Activated T-helper 1 cell treated with anti-CD3 and anti-CD28 coated beads, Interleukin-12 subunit alpha, Interleukin-12 subunit beta, Interleukin-2, Interleukin-4 antibody, amounts not matched to agents 30 ng/mL and 10 ng/mL and 1 ng/mL, durations not matched to agents 14 hours and 24 hours and 36 hours (primary cell): ENCODE measurements at places on chromosomes 4 and X. TPM values are rescaled to one million over a fixed set of nuclear protein-coding genes. Genes with fewer than 3 reads are reported as not detected.

PSAPL1 gene
- not detected in 2 replicates for total RNA-seq

SHISA3 gene
- total RNA-seq, result not detected in 2 replicates

MYOZ2 gene
- total RNA-seq, result not detected in 2 replicates

MAOA gene
- total RNA-seq, result 0.54 and 0.57 TPM in 2 replicates

SERPINA7 gene
- total RNA-seq, result not detected in 2 replicates

UGT2B15 gene
- total RNA-seq, result not detected in 2 replicates

CRMP1 gene
- total RNA-seq, result not detected in 2 replicates

MXD4 gene
- 7.9 and 10.1 TPM in 2 replicates for total RNA-seq

GRK4 gene
- 4.4 and 4.5 TPM in 2 replicates for total RNA-seq

REPS2 gene
- total RNA-seq, result not detected in 2 replicates

GRCh38 chrX:13076176-13076961, 31.9 kb upstream of the FAM9C start:
- DNase-seq, result no peak

GRCh38 chrX:30973784-30974427, 84.9 kb upstream of the TAB3 start:
- DNase-seq, result no peak

GRCh38 chr4:24104158-24104565, 214.3 kb upstream of the PPARGC1A start:
- no peak for DNase-seq

DNA sequence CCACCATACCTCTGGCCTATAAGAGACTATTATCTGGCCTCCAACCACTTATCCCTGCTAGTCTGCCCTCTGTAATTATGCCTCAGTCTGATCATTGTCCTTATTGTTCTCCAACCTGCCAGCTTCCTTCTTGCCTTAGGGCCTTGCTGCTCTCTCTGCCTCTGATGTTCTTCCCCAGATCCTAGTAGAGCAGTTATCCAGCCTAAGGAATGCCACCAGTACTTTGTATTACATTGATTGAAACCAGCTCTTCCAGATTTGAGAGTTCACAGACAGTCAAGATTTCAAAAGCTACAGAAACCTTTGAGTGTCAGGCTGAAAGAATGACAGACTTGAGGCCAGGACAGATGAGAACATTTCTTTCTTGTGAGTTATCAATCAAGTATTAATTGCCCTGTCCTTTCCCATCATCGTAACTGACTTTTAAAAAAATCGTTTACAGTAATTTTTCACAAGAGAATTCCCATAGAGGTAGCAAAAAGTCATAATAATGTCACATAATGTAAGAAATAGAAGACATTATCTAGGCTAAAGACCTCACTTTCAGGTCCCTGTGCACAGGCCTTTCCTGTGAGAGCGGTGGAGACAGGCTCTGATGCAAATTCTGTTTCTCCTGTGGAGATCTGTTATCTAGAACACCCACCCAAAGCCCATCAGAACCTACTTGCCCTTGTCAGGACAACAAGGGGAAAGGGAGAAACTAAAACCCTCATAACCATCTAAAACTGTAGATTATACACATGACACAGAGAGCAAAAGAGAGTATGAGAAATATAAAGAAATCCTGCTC, 64.1 kb upstream of the GUCY1A1 start:
- DNase-seq, result no peak

- DNase-seq, result no peak
Observed at GRCh38 chr4:26867914-26868684, 7.5 kb downstream of the STIM2 start.

DNA sequence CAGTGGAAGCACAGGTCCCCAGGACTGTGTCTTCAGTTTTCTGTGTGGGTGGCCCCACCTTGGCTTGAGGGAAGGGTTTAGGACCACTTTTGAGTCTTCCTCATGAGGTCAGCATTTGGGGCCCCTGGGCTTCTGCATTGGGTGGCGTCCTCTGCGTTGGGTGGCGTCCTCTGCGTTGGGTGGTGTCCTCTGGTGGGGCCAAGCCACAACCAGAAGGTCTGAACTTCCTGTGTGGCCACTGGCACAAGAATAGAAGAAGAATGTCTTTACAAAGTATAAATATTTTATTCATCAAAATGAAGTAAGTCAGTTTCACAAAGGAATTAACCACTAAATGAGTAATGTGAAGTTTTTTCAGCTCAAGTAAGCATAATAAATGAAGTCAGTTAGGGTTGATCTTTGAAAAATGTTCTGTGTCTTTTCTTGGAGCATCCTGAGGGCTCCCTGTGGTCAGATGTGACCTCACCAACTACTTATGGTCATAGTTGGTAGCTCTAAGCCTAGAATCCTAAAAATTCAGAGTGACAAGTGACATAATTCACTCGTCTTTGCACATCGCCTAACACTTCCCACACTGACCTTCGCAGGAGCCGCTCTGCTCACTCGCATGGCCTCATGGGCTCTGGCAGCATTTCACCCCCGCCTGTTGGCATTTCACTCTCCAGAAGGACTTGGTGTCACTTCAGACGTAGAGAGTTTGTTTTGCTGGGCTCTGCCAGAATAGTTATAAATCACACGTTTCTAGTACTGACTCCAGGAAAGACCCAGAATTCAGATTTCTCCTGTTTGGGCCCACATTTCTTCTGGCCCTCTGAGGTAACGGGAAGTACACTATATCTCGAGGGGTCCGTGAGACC, 39.0 kb upstream of the HGFAC start:
- no peak for DNase-seq

DNA sequence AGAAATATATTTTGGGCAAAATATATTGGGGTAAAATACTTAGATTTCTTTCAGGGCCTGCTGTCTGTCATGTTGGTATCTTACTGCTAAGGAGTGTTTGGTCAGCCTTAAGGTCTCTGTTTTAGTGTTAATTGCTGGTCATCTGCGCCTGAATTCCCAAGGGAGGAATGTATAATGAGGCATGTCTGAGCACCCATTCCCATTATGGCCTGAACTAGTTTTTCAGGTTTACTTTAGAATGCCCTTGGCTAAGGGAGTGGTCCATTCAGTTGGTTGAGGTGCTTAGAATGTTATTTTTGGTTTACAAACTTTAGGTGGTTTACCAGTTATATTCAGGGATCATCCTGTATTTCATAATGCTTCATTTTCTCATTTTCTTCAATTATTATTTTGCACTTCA, 125.9 kb downstream of the CFAP299 start:
- no peak for DNase-seq

DNA sequence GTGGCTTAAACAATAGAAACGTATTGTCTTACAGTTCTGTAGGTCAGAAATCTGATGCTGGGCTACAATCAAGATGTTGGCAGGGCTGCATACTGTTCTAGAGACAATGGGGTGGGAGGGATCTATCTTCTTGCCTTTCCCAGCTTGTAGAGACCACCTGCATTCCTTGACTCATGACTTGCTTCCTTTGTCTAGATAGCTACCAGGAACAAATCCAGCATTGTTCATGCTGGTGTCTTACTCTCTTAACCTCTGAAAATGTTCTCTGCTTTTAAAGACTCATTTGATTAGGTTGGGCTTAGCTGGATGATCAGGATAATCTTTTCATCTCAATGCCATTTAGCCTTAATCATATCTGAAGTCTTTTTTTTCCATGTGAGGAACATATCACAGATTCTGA, 169.0 kb downstream of the ZNF330 start:
- no peak for DNase-seq

- DNase-seq, result no peak
Observed at GRCh38 chrX:41481264-41482109, 34.3 kb downstream of the NYX start.

GRCh38 chr4:85489273-85489981, 14.5 kb downstream of the ARHGAP24 start:
- DNase-seq, result no peak

GRCh38 chr4:109077505-109077904, 225.0 kb downstream of the COL25A1 start:
- no peak for DNase-seq

DNA sequence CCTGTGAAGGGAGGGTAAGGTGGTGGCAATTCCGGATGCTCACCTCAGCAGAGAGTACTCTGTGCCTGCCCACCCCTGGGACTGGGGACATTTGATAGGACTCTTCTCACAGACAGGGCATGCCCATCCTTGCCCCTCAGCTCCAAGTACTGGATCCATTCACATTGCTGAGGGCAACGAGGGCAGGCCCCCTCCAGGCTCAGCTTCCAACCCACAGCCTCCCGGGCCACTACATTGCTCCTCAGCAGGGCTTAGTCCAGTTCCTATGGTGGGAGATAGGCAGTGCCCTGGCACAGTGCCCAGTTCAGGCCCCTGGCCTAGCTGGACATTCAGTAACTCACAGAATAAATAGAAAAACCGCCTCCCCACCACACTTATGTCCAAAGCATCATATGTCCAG, 15.1 kb upstream of the VSIG4 start:
- DNase-seq, result no peak

DNA sequence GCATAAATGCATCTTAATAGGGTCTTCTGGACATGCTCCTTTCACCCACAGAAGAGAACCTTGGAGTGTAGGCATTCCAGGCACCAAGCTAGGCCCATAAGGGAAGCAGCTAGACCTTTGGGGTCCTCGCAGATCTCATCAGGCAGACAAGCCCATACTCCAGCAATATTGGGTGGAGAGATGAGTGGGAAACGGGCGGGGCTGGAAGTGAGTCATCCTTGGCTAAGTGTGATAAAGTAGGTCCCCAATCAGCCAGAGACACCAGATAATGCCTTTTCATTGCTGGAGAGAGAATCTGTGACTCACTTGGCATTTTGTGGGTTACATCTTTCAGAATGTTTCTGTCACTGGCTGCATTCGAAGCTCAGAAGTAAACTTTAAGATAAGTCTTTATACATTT, 133.3 kb upstream of the MBNL3 start:
- peak; percentile 1 for DNase-seq

DNA sequence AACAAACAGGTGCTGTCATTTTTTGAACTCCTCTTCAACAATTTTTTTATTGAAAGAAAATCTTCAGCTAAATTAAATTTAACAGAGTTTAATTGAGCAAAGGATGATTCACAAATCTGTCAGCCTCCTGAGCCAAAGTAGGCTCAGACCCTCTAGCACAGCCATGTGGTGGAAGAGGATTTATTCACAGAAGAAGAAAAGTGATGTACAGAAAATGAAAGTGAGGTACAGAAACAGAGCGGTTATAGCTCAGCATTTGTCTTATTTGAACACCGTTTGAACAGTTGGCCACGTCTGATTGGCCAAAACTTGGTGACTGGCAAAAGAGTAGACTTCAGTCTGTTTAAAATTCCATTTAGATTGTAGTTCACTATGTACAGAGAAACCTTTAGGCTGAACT, 217.3 kb downstream of the SPANXN1 start:
- no peak for DNase-seq

- DNase-seq, result no peak
Observed at GRCh38 chr4:147777456-147778091, 45.7 kb downstream of the ARHGAP10 start.

DNA sequence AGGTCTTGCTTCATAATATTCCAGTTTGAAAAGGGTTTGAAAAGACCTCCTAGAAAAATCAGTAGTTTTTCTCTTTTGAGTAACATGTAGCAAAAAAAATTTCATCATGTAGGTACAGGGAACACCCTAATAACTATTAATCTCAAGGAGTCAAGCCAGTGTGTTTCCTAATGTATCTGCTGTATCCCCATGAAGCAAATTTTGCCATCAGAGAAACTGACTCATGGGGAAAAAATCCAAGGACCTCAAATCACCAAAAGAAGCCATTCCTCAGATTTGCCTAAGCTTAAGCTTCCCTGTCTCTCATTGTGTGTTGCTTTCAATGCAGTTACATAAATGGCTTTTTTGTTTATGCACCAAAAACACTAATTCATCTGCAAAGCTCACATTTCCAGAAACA, 29.7 kb downstream of the F9 start:
- no peak for DNase-seq

- DNase-seq, result no peak
Observed at GRCh38 chr4:74297539-74297938, 10.7 kb upstream of the EPGN start.

- DNase-seq, result peak; percentile 84
Observed at GRCh38 chrX:72238721-72239475, at the start of gene ERCC6L. TSS of gene ERCC6L (minus strand) at chrX:72239027. CDS start at chrX:72238911, 116 bp downstream.

GRCh38 chr4:8343262-8343966, 73.9 kb downstream of the HTRA3 start:
- DNase-seq, result no peak

- no peak for DNase-seq
Observed at GRCh38 chrX:12080265-12080664, 58.0 kb upstream of the FRMPD4 start.

DNA sequence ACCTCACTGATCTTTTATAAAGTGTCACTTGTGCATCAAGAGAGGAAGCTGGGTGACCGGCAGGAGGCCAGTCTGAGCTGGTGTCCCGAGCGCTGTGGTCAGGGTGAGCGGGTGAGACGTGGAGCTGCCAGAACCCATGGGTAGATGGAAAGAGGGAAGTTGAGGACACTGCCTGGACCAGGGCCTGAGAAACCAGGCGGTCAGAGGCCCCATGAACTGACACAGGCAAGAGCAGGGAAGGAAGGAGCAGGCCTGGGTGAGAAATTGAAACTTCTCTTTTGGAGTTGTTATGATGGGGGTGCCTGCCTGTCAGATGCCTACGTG, 192.6 kb downstream of the AFAP1 start:
- no peak for DNase-seq

DNA sequence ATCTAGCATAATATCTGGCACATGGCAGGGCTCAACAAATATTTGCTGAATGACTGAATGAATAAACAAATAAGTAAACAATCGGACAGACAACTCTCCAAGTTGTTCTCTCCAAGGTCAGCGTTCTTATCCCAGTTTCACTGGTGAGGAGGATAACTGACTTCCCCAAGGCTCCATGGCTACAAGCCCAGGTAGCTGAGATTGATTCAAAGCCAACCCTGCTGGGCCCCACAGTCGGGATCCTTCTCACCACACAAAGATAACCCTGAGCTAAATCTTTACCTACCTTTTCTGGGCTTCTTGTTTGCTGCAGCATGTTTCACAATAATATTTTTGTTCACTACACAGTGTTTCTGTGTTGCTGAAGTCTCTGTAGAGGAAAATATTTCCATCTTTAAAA, 54.9 kb downstream of the USP46 start:
- no peak for DNase-seq

- DNase-seq, result no peak
Observed at GRCh38 chr4:36288731-36289426, 7.5 kb downstream of the DTHD1 start.

GRCh38 chrX:43676971-43677572, 21.0 kb downstream of the MAOA start:
- DNase-seq, result no peak

DNA sequence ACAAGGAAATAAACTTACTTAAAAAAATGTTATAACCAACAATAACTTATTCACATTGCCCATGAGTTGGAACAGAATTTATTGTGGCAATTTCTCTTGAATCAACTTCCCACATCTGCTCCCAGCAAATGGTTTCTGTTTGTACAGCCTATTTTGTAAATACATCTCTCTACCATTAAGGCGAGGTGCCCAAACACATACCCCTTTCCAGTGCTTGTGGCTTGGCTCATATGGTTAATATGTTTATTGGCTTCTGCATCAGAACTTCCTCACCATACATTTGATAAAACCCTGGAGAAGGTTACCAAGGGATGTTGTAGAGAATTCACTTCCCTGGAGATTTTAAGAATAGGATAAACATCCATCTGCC, 207.1 kb downstream of the SOWAHB start:
- DNase-seq, result no peak

- DNase-seq, result no peak
Observed at GRCh38 chrX:46967547-46967946, 55.3 kb downstream of the JADE3 start.
